HT-29 (cell line): ENCODE measurements at places on chromosomes 6 and 20.

DNA sequence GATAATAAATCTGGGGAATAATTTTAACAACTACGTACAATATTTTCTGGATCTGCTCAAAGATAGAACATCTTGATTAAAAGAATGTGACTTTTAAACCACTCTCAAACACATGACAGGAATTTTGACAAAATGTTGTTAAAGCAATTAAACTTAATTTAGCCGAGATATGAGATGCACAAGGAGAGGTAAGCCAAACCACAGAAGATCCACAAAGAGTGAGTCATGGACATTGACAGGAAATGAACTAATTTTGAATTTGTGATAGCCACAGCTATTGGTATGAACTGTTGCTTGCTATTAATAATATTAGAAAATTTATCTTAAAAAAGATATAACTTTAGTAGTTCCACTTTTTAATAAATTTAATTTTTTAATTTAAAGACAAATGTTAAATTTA lies 27.8 kb upstream of the VGLL2 start:
- no peak for DNase-seq

GRCh38 chr6:145647602-145648001 lies 87.7 kb downstream of the EPM2A start:
- DNase-seq, result no peak

- no peak for DNase-seq
Measured at GRCh38 chr6:170040906-170041305, 250.0 kb downstream of the DLL1 start.

GRCh38 chr6:89978749-89979145 lies 84.5 kb downstream of the GJA10 start:
- DNase-seq, result no peak

DNA sequence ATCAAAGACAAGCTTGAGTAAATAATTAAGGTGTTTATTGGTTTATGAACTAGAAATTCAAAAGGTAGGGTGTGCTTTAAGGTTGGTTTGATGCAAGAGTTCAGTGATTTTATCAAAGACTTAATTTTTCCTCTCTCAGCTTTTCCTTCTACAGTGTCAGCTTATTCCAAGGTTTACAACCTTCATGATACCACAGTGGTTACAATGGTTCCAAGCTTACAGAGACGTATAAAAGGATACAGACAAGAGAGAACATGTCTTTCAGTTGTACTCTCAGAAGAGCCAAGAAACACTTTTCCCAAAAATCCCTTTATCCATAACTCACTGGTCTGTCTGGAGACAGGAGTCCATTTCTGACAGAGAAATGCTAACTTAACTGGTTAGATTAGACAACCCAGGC lies 93.5 kb upstream of the LOC128125822 start:
- no peak for DNase-seq
